ENCODE measurements at places on chromosomes 5 and 9.

DNA sequence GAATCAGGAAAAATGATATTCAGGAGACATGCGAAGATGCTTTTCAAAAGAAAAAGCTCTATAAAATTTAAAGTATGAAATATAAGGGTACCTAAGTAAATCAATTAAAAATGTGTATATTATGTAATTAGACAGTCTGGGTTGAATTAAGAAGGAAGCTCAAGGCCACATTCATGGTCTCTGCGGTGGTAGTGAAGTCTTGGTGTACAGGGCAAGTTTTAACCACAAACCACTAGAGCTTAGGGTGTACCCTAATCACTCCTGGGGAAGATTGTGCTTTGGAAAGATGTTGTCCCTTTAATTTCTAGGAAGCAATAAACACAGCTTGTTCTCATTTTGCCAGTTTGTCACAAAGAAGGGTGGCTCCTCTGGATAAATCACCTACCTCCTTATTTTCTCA, 287.2 kb upstream of the ZNF608 start:
- no peak overlapping the region for H3K4me3 ChIP-seq
- H3K36me3 ChIP-seq: no peaks in the 10 kb centered on the region
- no peak overlapping the region for H3K27ac ChIP-seq
- no peaks in the 10 kb centered on the region for H3K27me3 ChIP-seq

GRCh38 chr9:101860920-101861319, 122.5 kb upstream of the GRIN3A start:
- H3K27me3 ChIP-seq: no peaks in the 10 kb centered on the region
- no peak for DNase-seq
- H3K36me3 ChIP-seq: no peaks in the 10 kb centered on the region
- H3K4me1 ChIP-seq: no peaks in the 10 kb centered on the region
- H3K27ac ChIP-seq: no peak overlapping the region

GRCh38 chr5:162392336-162392735, 324.8 kb downstream of the GABRG2 start:
- DNase-seq: no peak
- no peaks in the 10 kb centered on the region for H3K36me3 ChIP-seq
- H3K4me1 ChIP-seq: no peaks in the 10 kb centered on the region
- no peak overlapping the region for H3K27ac ChIP-seq
- H3K27me3 ChIP-seq: no peaks in the 10 kb centered on the region

- peaks cover 2% of the 10 kb centered on the region for H3K4me1 ChIP-seq
- peaks cover 10% of the 10 kb centered on the region for H3K27me3 ChIP-seq
- peak; percentile 42 for DNase-seq
- no peak overlapping the region for H3K27ac ChIP-seq
Measured at GRCh38 chr9:114153761-114154599, 1.4 kb upstream of the COL27A1 start.

- no peak overlapping the region for H3K27ac ChIP-seq
- no peaks in the 10 kb centered on the region for H3K4me1 ChIP-seq
- no peak overlapping the region for H3K4me3 ChIP-seq
- peak; percentile 92 for DNase-seq
- no peaks in the 10 kb centered on the region for H3K36me3 ChIP-seq
Measured at GRCh38 chr9:94140791-94141790, 56.8 kb downstream of the PTPDC1 start.

Measured in cardiac muscle cell (in vitro differentiated cells and primary cell).